Activated T-helper 1 cell treated with anti-CD3 and anti-CD28 coated beads, Interleukin-2, amount 50 U/mL, for 16 hours (primary cell): ENCODE measurements at places on chromosomes 11 and 22.

DNA sequence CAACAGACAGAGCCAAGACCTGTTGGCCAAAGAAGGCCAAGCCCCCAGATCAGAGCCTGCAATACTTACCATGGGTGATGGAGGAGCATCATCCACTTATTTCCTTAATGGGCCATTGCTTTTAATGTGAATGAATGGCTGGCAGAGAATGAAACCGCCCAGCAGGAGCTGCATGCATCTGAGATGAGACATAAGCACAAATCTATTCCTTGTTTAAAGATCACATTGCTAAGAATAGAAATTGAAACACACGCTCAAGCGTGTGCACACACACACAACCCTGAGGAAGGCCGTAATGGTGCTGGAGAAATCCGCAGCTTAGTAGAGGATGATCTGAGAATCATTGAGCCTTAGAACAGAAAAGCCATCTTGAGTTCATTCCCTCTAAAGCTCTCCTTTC is 5.3 kb upstream of the RRAS2 start:
- DNase-seq: no peak

DNA sequence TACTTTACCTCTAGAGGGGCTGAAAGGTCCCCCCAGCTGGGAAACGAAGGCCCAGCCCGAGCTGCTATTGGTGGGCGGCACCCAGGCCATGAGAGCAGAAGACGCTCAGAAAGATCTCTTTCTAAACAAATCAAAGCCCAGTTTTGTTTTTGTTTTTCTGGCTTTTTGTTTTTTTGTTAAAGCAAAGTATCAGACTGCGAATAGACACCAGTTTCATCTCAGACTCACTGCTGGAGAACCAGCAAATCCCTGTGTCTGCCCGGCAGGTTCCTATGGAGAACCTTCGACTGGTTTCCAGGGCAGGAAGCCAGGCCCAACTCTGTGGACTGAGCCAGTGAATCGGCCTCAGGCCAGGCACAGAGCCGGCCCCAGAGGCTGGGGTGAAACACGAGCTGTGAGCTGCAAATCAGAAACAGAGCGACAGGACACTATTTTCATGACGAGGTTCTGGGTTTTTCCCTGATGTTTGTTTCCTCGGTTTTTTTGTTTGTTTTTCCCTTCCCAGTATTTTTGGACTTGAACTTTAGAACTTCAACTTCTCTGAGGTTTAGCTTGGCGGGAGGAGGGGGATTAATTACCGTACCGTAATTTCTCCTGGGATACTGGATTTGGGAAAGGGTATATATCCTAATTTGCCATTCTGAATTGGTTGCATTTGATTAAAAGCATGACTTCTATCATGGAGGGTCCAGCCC is 16.0 kb upstream of the B4GALNT4 start:
- DNase-seq: no peak

DNA sequence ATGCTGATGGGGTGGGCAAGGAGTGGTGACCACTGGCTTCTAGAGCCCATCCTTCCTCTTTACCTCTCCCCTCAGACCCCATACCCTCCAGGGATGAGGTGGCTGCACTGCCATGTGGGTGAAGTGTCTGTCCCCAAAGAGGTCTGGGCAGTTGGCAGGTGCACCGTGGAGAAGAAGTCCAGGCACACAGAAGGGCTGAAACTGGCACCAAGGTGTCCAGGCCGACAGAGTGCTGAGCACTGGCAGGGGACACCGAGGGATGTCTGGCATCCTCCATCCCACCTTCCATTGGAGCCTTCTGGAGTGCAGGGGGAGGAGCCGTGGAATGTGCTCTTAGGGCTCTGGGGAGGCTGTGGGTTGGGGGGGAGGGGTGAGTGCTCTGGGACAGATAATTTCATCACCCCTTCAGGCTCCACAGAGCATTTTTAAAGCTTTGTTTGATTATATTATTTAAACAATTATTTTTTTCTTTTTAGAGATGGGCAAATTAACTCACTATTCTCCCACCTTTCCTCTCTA is 37.9 kb downstream of the PKNOX2 start:
- no peak for DNase-seq

GRCh38 chr22:40265783-40266182 is 80.5 kb upstream of the ADSL start:
- DNase-seq: no peak
